ENCODE measurements at places on chromosomes 1 and 21. TPM values are rescaled to one million over a fixed set of nuclear protein-coding genes. Genes with fewer than 3 reads are reported as not detected.
A peak's percentile ranks its signal among the peaks of the same experiment; 100 is the strongest.

DNA sequence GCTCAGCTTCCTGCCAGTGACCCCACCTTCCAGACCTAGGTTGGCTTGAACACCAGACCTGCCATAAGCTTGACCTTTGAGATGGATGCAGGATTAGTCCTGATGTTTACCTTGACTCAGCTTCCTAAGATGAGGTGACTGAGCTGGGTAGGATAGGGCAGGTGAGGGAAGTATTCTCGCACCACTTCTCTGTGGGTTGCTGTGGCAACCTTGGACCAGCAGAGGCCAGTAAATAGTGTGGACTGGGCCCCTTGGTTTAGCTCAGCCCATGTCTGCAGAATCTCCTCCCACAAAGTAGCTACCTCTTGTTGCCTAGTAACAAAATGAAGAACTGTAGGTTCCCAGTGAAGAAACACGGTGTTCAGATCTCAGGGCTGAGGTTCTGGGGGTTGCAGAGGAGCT, 8.4 kb downstream of the RPS6KA1 start:
- DNase-seq = no peak

- DNase-seq = peak; percentile 96
Observed at GRCh38 chr21:32392880-32393676, at the start of gene URB1. URB1 (minus strand) TSS chr21:32393012; CDS start chr21:32392910, 102 bp downstream.

DNA sequence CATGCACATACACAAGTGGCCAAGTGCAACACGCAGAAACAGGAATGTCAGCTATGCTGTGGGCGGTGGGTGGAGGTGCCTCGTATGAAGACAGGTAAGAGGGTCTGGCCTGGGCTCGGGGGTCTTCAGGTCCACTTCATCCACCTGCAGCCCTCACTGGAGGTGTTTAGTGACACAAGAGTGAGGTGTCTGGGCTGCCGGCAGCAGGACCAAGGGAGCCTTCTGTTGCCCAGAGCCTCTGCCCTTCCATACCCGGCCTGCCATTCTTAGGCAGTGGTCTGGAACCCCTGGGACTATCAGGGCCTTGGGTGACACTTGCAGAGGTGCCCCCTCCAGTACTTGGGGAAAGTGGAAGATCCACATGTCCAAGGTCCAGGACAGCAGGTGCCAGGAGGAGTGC, 21.7 kb upstream of the ACTRT2 start:
- DNase-seq = no peak

DNA sequence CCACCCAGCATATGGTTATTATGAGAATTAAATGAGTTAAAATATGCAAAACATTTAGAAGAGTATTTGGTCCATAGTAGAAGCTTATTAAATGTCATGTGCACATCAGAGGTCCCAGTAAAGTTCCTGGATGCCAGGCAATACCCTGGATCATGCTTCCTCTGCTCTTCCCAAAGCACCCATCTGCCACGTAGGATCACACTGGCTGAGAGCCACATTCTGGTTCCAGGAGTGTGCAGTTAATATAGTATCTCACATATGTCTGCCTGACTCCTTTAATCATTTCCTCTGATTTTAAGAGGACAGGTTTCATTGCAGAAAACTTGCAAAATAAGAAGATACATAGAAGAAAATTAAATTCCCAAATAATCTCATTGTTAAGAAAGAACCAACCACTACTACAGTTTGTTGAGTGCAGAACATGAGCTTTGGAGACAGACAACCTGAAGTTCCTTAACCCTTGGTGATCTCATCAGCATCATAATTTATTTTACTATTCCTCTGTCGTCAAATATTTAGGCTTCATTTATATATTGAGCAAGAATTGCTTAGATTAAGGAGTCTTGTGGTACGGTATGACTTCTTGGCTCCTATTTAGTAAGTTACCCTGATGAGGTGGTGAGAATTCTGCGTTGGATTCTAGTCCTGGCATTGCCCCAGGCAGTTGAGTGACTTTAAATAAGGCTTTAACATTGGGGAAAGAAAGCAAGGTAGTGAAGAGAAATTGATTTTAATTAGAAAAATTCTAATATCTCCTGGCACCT, 12.3 kb downstream of the SGIP1 start:
- no peak for DNase-seq

Gene ITLN2
- not detected for total RNA-seq

- no peak for DNase-seq
Observed at GRCh38 chr1:34784751-34785221, 3.8 kb downstream of the GJB3 start.

DNA sequence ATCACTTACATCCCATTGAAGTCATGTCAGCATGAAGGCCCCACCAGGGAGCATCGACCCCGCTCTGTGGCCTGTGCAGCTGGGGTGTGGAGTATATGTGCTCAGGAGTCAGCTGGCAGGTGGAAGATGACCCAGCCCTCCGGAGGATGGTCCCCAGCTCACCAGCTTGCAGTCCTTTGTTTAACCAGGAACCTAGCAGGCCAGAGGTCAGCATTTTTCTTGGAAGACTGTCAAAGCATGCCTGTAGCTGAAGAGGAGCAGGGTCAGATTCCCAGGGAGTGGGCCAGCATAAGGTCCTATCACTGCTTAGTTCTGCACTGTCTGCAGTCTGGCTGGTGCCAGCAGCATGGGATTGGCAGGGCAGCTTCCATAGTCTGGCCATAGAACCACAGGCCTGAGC, 12.7 kb downstream of the NFASC start:
- DNase-seq = no peak

DNA sequence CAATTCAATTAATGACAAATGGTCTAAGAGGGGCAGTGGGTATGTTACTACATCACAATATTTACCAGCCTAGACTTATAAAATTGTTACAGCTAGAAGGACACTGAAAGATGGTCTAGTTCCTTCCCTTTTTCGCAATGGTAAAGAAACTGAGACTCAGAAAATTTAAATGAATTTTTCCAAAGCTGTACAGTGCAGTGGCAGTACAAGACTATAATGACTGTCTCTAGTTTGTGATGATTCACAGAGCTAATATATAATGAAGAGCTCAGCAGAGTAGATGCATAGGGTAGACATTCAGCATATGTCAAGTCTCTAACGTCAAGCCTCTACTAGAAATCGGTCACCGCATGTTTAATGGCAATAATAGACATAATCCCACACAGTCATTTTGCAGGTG, 4.6 kb downstream of the PLPP3 start:
- DNase-seq = no peak

DNA sequence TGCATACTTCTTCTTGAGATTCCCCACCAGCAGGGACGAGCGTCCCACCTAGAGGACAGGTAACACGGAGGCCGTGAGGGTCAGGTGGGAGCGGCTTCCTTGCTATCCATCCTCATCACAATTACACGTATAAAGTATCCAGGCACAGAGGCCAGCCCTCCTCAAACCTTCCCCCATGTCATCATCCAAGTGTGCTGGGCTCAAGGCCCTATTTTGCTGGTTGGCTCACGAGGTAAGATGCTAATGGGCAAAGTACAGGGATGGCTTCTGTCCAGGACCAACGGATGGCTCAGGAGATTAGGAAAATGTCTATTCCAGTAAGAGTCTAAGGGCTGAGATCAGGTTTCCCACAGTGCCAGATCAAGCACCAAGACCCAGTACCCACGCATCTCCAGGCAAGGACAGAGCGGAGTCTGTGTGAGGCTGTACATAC, 11.5 kb upstream of the A3GALT2 start:
- DNase-seq = no peak

Gene TRIM45
- 1.4 TPM for total RNA-seq

GRCh38 chr1:23796466-23797271, 3.9 kb downstream of the GALE start:
- DNase-seq = no peak

GRCh38 chr1:153485863-153486262, 25.4 kb upstream of the S100A7 start:
- no peak for DNase-seq

Gene HNRNPU
- total RNA-seq = 292 TPM

DNA sequence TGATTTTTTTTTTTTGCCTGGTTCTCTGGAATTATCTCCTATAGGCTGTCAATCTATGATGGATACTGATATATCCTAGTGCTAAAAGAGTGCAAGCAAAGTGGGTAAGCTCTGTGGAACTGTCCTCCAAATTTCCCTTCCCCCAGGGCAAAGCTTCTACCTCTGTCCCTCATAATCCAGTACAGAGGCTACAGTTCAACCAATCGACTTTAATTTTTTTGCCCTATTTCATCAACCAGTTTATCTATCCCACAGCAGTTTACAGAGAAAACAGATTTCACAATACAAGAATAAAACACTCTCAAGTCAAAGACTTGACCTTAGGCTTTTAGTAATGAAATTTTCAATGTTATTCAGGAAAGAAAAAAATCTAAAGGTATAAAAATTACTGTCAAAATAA, 13.9 kb downstream of the PUM1 start:
- no peak for DNase-seq

DNA sequence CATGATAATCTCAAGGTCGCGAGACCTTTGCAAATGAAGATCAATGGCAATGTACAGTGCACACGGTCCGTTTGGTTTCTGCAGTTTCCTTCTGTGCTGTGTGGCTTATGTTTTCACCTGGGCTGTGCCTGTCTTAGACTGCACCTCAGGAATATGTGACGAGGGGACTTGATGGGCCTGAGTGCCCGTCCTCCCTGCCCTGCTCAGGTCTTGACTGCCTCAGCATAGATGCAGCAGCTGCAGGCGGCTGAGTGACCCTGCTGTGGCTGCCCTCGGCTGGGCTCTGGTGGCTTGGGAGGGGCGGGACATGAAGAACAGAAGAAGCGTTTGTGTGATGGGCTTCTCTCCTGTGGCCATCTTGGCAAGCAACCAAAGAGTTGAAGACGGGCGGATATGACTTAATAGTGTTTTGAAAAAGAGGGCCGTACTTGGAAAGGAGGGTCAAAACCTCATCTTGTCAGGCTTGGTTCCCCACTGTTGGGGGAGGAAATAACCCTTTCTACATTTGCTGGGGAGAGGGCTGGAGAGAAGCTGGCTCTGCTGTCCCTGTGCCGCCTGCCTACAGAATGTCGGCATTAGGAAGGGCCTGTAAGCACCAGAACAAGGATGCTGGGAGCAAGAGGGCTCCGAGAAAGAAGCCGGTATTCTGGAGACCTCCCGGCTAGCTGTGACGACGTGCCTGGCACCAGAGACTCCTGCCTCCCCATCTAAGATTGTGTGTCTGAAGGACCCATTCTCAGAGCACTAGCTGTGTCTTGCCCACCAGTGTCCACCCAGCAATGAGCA, 7.1 kb downstream of the MYBPHL start:
- no peak for DNase-seq

DNA sequence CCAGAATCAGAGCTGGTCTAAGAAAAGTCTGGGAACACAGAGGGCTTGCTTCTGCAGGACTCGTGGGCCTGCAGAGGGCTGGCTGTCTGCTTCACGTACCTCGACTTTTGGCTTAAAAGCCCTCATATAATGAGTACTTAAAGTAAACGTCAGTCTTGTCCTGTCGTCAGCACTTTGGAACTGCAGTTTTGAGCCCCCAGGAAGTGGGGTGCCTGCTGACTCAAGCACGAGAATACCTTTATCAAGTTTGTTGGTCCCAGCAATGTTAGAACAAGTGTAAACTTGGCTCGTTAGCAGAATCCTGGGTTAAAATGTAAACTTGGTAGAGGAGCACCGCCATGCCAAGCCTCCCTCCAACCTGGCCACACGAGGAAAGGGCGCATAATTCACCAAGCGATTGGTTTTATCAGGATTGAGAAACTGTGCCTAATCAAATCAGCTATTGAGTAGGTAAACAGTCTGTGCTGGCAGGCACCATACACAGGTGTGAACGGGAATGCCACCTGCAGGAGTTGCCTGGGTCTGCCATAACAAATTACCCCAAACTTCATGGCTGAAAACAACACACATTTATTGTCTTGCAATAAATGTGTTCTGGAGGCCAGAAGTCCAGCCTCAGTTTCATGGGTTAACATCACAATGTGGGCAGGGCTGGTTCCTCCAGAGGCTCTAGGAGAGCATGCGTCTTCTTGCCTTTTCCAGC, 45.0 kb upstream of the FHAD1 start:
- DNase-seq = no peak

DNA sequence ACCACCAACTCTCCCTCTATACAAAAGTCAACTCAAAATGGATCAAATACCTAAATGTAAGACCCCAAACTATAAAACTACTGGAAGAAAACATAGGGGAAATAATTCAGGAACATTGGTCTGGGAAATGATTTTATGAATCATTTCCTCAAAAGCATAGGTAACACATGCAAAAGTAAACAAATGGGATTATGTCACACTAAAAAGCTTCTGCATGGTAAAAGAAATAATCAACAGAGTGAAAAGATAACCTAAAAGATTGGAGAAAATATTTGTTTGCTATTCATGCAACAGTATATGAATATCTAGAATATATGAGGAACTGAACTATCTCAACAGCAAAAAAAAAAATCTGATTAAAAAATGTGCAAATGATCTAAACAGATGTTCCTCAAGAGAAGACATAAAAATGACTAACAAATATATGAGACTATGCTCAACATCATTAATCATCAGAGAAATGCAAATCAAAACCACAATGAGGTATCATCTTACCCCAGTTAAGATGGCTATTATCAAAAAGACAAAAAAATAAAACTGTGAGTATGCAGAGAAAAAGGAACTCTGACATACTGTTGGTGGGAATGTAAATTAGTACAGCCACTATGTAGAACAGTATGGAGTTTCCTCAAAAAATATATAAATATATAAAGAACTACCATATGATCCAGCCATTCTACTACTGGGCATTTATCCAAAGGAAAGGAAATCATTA, 47.8 kb downstream of the VCAM1 start:
- no peak for DNase-seq

DNA sequence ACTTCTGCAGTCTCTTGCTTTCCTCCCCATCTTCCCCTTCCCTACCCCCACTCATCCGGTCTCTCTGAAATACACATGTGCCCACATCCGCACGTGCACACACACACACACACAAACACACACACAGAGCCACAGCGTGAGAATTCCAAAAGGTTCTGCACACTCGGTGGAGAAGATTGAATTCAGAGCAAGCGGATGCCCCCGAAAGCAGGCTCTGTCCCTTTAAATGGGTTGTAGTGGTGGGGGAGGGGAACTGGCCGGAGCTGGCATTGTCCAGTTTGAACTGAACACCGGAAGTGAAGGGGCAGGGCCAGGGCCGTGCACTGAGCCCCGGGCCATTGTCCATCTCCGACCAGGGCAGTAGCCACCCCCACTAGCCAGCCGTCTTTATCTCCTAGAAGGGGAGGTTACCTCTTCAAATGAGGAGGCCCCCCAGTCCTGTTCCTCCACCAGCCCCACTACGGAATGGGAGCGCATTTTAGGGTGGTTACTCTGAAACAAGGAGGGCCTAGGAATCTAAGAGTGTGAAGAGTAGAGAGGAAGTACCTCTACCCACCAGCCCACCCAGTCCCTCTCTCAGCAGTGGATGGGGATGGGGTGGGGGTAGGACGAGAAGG, 1.3 kb upstream of the LIN28A start:
- no peak for DNase-seq

DNA sequence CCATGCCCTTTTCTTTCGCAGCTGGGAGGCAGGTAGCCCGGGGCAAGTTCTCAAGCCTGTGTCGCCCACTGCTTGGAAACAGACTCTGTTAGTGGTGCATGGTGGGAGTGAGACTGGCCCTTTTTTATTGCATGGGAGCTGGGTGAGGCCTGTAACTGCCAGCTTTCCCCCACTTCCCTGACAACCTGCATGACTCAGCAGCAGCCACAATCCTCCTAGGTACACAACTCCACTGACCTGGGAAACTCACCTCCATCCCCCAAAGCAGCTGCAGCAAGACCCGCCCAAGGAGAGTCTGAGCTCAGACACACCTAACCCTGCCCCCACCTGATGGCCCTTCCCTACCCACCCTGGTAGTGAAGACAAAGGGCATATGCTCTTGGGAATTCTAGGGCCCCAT, 25.8 kb downstream of the PIGP start:
- no peak for DNase-seq

- DNase-seq = peak; percentile 77
Observed at GRCh38 chr1:167137332-167137781, 43.5 kb downstream of the STYXL2 start.

GRCh38 chr1:212600071-212600915, 8.3 kb upstream of the ATF3 start:
- no peak for DNase-seq

Data from esophagus muscularis mucosa (tissue), 4 donors.